ENCODE measurements at places on chromosomes 7 and 10.

GRCh38 chr10:132175408-132175807 is 11.3 kb upstream of the DPYSL4 start:
- H3K27me3 ChIP-seq: peaks cover 14% of the 10 kb centered on the region
- H3K27ac ChIP-seq: no peak overlapping the region
- DNase-seq: no peak

DNA sequence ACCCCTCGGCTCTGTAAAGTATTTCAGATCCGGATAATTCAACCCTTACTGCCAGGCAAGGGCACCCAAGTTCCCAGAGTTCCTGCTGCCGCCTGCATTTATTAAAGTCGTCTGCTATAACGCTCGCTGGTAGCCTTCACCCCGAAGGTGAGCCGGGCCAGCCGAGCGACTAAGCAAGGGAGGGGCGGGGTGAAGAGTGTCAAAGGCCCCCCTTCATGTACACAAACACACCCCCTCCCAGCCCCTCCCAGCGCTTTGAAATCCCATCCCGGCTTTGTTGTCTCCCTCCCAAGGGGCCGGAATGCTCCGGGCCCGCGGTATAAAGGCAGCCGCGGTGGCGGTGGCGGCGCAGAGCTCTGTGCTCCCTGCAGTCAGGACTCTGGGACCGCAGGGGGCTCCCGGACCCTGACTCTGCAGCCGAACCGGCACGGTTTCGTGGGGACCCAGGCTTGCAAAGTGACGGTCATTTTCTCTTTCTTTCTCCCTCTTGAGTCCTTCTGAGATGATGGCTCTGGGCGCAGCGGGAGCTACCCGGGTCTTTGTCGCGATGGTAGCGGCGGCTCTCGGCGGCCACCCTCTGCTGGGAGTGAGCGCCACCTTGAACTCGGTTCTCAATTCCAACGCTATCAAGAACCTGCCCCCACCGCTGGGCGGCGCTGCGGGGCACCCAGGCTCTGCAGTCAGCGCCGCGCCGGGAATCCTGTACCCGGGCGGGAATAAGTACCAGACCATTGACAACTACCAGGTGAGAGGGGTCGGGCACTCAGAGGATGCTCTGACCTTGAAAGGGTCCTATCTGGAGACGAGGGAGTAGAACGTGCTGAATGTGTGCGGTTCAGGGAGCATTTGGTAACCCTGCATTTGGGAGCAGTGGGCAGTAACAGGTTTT is at the start of gene DKK1:
Gene DKK1, plus strand, starts transcription at position 349 of the 889 bp plus-strand sequence. Its CDS starts 154 bp downstream, at position 503.
- H3K4me1 ChIP-seq: peaks cover 22% of the 10 kb centered on the region
- H3K4me3 ChIP-seq: peak within 1 kb of the TSS; percentile 63
- peaks cover 11% of the 10 kb centered on the region for H3K27me3 ChIP-seq
- DNase-seq: peak; percentile 71
- H3K36me3 ChIP-seq: no peaks in the 10 kb centered on the region

GRCh38 chr10:122140941-122141623 is 130.0 kb upstream of the BTBD16 start:
- no peak overlapping the region for H3K27ac ChIP-seq
- no peak overlapping the region for H3K4me3 ChIP-seq
- DNase-seq: peak; percentile 44
- H3K4me1 ChIP-seq: no peaks in the 10 kb centered on the region

DNA sequence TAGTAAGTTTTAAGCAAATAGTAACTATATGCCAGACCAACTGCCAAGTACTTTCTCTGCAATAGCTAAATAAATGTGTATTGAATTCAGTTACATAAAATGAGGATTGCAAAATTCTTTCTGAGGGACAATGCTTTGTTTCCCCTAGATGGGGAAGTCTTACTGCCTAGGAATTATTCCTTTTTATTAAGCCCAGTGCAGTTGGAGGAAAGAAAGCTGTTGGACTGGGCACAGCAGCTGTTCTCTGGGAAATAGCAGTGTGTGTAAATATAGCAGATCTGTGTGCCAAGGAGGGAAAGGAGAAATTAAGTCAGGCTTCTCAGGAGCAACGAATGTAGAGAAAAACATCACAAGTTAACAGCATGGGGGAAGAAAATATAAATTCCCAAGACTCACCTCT is 77.1 kb downstream of the SEC23IP start:
- H3K36me3 ChIP-seq: no peaks in the 10 kb centered on the region
- no peaks in the 10 kb centered on the region for H3K27me3 ChIP-seq
- H3K4me3 ChIP-seq: no peak overlapping the region
- H3K4me1 ChIP-seq: no peaks in the 10 kb centered on the region

DNA sequence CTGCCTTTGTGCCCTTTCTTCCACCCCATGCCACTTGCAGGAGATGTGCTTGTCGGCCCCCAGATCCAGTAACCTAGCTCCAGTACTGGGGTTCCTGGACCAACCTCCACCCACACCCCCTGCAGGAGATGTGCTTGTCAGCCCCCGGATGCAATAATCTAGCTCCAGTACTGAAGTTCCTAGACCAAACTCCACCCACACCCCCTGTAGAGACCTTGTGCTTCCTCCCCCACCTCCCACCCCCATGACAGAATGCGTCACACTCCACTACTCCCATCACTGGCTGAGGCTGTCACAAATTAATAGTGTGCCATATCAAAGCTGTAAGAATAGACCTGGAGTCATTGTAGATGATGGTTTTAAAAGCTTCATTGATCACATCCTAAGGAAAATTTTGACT is 185.0 kb downstream of the BICC1 start:
- H3K4me1 ChIP-seq: no peaks in the 10 kb centered on the region
- H3K36me3 ChIP-seq: no peaks in the 10 kb centered on the region
- H3K27me3 ChIP-seq: no peaks in the 10 kb centered on the region
- no peak overlapping the region for H3K4me3 ChIP-seq

DNA sequence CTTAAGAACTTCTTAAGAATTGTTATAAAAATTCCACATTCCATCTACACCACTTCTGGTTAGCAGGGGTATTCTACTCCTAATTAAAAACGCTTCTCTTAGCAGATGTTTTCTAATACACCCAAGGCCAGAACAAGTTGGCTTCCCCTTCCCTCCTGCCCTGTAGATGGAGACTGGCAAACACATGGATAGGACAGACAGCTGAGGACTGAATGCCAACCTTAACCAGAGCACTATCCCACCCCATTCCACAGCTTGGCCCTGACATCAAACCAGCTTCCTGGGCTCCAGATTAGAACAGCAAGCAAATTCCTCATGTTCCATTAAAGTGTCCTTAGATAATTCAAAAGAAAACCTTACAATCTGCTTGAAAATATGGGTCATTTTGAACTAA is 56.6 kb upstream of the IL6 start:
- no peaks in the 10 kb centered on the region for H3K4me1 ChIP-seq
- no peak overlapping the region for H3K27ac ChIP-seq
- DNase-seq: no peak
- H3K4me3 ChIP-seq: no peak overlapping the region

DNA sequence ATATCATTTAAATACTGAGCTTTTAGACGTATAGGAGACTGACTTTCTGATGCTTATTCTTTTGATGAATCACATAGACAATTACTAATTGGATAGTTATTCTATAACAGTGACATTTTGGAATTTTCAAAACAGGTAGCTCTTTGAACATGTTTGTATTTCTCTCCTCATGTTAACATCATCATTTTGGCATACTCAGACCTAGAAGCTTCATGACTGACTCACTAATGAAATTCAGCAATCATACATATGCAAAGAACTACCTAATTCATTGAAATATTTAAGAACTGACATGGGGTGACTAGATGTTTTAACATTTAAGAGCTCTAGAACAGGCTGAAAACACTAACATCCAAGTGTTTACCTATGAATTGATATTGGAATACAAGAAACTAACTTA is 192.3 kb downstream of the VTI1A start:
- no peaks in the 10 kb centered on the region for H3K4me1 ChIP-seq
- H3K27ac ChIP-seq: no peak overlapping the region

DNA sequence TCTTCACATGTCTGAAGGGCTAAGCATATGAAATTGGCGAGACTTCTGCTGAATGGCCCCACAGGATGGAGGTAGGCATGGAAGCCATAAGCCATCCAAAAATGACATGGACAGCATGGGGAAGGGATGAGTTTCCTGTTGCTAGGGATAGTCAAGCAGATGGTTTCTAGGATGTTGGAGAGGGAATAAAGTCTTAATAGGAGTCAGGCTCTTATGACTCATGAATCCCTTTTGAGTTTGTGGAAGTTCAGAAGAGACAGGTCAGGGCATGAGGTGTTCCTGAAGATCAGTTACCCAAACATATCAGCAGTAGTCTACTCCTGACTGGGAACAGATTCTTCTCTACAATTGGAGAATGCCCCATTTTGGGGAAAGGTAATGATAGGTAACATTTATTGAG is 243.9 kb downstream of the REEP3 start:
- no peak for DNase-seq
- H3K27ac ChIP-seq: no peak overlapping the region
- no peaks in the 10 kb centered on the region for H3K27me3 ChIP-seq
- no peaks in the 10 kb centered on the region for H3K4me1 ChIP-seq
- H3K4me3 ChIP-seq: no peak overlapping the region

GRCh38 chr7:6306471-6306870 is 34.0 kb upstream of the CYTH3 start:
- H3K27ac ChIP-seq: no peak overlapping the region
- no peak for DNase-seq
- no peaks in the 10 kb centered on the region for H3K27me3 ChIP-seq
- no peaks in the 10 kb centered on the region for H3K4me1 ChIP-seq
- no peak overlapping the region for H3K4me3 ChIP-seq

DNA sequence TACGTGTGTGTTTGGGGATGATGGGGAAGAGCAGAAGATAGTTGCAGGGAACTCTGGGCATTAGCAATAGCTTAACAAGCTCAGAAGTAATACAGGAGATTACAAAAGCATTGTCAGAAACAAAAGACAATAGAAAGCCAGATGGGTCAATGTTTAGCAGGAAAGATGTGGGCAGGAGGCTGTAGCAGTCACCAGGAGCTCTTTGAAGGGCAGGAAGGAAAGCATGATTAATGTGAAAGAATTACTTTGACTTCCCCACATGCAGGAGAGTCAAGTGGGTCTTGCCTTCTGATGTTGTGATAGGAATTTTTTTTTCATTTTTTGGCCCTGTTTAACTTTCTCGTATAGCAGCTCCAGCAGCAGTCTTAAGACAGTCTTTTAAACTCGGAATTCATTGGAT is 6.0 kb upstream of the SMNDC1 start:
- no peaks in the 10 kb centered on the region for H3K36me3 ChIP-seq
- DNase-seq: no peak
- H3K27ac ChIP-seq: no peak overlapping the region
- H3K4me3 ChIP-seq: peak overlapping the region; percentile 19
- H3K4me1 ChIP-seq: peaks cover 35% of the 10 kb centered on the region
- no peaks in the 10 kb centered on the region for H3K27me3 ChIP-seq

DNA sequence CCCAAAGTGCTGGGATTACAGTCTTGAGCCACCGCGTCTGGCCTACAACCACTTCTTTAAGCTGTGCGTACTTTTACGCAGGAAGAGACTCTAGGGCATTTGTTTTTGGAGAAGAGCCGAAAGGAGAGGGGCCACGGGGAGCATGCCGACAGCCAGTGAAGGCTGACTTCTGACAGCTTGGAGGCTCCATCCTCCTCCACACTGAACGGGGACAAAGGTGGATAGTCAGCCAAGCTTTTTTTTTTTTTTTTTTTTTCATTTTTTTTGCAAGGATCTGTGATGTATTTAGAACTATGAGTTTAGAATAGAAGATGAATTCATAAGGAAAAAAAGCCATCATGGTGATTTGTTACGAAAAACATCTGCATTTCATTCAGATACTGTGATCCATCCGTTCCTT is 221.7 kb downstream of the ARHGAP21 start:
- H3K4me1 ChIP-seq: no peaks in the 10 kb centered on the region
- peaks cover 4% of the 10 kb centered on the region for H3K27me3 ChIP-seq
- no peak for DNase-seq
- no peaks in the 10 kb centered on the region for H3K36me3 ChIP-seq
- H3K27ac ChIP-seq: no peak overlapping the region

Measured in common myeloid progenitor, CD34-positive (primary cell).